ENCODE measurements at places on chromosomes 4 and X. TPM values are rescaled to one million over a fixed set of nuclear protein-coding genes. Genes with fewer than 3 reads are reported as not detected.

- peak; percentile 38 for DNase-seq
- H3K27ac ChIP-seq = peak overlapping the region; percentile 19
- H3K4me3 ChIP-seq = no peak overlapping the region
- H3K36me3 ChIP-seq = no peaks in the 10 kb centered on the region
- no peaks in the 10 kb centered on the region for H3K27me3 ChIP-seq
Measured at GRCh38 chrX:153672531-153673427, 834 bp downstream of the PNCK start.

RBM47 gene
- 6.4 TPM for total RNA-seq

DNA sequence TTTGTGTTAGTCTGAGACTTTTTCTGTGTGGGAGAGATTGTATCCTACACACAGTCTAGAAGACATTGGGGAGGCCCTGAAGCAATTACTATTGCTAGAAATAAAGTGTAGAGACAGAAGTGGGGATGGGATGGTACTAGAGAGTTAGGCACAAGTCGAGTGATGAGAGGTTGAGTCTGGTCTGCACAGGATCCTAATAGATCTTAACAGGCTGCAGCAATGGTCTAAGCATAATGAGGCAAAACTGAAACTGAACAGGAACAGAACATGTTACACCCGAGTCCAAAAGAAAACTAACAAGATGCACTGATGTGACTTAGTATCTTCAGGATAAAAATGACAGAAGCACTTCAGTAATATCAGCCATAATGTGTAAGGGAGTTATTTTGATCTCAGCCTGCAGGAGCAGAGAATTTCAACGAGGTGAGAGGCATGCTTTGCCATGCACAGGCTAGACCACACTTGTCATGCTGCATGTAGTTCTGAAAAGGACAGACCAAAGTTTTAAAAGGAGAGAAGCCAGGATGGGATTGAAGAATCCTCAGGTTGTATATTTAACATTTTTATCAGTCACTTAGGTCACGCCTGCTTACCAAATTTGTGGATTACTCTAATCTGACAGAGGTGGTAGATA is 205.8 kb upstream of the BOD1L1 start:
- H3K36me3 ChIP-seq = no peaks in the 10 kb centered on the region
- DNase-seq = no peak
- H3K27me3 ChIP-seq = no peaks in the 10 kb centered on the region
- no peak overlapping the region for H3K4me3 ChIP-seq

DNA sequence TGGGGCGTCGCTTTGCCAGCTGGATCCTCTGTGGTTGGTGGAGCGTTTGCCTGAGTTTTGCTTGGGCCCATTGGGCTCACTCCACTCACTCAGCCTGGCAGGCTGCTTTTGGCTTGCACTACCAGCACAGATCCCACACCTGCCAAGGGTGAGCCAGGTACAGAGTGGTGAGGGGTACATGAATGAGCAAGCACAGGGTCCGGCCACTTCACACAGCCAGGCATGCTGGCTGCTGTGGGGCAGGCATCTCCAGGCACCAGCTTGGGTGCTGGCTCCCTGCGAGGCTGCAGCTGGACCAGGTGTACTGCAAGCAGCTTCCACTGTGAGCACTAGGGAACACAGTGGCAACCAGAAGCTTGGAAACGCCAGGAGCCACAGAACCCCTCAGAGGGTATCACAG is 60.1 kb upstream of the NPNT start:
- no peaks in the 10 kb centered on the region for H3K4me1 ChIP-seq
- no peaks in the 10 kb centered on the region for H3K27me3 ChIP-seq
- no peak overlapping the region for H3K4me3 ChIP-seq
- H3K36me3 ChIP-seq = no peaks in the 10 kb centered on the region

NRK gene
- total RNA-seq = 0.07 TPM

GRCh38 chr4:91288702-91289311 is 1015.0 kb upstream of the GRID2 start:
- H3K27ac ChIP-seq = no peak overlapping the region
- DNase-seq = no peak
- H3K4me3 ChIP-seq = no peak overlapping the region
- H3K27me3 ChIP-seq = no peaks in the 10 kb centered on the region
- no peaks in the 10 kb centered on the region for H3K4me1 ChIP-seq

CXXC4 gene
- total RNA-seq = not detected

Measured in K562 (cell line).